ENCODE measurements at places on chromosomes 2 and 18.

DNA sequence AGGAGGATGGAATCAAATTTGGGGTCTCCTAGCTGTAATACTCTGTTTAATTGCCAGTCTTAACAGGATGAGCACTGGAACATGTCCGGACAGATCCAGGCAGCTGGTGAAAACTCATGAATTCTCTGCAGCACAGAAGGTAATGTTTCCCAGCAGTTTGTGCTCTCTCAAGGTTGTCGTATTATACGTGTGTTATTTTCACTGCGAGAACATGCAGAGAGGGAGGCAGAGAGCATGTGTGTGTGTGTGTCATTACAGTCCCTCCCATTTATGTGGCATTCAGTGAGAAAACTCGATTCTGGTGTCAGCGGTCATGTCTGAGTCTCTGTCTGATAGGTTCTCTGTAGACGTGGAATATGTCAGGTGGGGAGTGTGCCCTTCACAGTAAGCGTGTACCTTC lies 150.2 kb upstream of the POU3F3 start:
- DNase-seq = no peak

- no peak for DNase-seq
These were observed 97.2 kb downstream of the SLC4A3 start for GRCh38 chr2:219724628-219725027.

DNA sequence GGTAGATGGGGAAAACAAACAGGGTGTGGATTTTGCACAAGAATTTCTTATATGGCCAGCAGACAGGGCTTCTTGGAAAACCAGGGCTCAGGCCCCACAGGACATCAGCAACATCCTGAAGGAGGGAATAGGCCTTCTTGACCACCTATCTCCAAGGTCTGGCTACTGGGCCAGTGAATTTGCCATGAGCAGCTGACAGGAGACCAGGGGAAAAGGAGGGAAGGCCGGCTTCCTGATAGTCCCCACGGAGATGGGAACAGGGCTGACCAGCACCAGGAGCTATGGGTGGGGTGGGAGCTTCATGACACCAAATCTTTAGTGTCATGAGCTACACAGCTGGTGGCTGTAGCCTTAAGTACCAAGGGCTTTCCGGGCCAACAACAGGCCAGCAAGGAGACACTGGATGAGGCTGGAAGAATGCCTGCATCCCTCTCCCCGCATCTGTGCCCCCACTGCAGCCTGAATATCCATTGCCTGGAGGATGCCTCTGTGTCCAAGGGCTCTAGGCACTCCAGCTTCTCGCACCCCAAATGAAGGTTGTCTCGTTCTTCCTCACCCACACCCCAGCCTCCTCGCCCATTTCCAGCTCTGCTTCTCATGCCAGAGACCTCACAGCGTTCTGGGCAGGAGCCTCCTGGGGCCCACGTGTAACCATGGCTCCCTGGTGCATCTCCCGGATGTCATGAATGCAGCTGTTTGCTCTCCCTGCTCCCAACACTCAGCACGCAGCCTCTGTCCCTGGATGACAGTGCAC lies 74.8 kb downstream of the EMX1 start:
- DNase-seq = no peak

DNA sequence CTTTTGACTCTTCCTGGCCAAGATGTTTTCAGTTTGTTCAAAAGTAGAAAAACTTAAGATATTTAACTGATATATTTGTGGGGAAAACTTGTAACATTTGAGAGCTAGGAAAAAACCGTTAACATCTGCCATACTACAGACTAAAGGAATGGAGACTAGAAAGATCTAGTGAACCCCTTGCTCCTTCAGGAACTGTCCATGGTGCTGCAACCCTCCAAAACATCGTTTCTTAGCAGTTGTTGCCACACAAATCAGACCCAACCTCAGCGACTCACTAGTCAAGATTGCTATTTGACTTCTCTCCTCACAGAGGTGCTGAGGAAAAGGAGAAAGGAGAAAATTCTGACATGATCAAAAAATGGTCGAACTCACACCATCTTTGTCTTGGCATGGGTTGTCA lies 393.8 kb upstream of the LYPD1 start:
- no peak for DNase-seq

- DNase-seq = peak; percentile 63
These were observed 234.8 kb upstream of the SMAD2 start for GRCh38 chr18:48165111-48165866.

- peak; percentile 27 for DNase-seq
These were observed 54.8 kb downstream of the ZNF407 start for GRCh38 chr18:74652392-74652988.

- DNase-seq = no peak
These were observed 11.3 kb downstream of the MLPH start for GRCh38 chr2:237498341-237498740.

Measured in inflammatory macrophage (primary cell).